ENCODE measurements at places on chromosomes 6 and 20. TPM values are rescaled to one million over a fixed set of nuclear protein-coding genes. Genes with fewer than 3 reads are reported as not detected.
A peak's percentile ranks its signal among the peaks of the same experiment; 100 is the strongest.

DNA sequence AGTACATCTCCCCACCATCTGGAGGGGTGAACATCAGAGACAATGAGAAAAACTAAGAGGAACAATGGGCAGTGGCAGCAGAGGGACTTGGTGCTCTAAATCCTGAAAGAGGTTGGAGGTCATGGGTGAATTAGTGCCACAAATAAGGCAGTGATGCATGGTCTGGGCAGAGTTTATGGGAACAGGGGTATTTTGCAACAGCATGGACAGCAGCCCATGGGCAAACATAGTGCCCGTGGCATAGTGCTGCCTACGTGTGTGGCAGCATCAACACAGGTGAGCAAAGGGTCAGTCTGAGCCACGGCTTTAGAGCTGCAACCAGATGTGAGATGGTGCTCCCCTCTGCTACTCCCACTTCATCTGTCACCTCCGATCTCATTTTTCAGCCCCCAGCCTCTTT lies 459.1 kb upstream of the CITED2 start:
- no peak for DNase-seq

DNA sequence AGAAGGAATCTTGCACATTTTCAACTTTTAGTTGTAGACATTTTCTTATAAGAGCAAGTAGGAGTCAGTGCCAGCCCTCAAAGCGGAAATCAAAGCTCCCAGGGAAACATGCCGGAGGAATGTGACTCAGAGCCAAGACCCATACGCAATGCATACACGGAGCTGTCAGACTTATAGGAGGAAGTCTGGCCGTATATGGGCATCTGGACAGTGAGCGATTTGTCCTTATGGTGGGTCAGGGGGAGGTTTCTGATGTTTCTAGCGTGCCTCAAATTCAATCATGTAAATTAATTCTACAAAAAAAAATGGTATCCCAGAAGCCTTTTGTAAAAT lies 3.6 kb upstream of the CCN2 start:
- DNase-seq, result peak; percentile 97

DNA sequence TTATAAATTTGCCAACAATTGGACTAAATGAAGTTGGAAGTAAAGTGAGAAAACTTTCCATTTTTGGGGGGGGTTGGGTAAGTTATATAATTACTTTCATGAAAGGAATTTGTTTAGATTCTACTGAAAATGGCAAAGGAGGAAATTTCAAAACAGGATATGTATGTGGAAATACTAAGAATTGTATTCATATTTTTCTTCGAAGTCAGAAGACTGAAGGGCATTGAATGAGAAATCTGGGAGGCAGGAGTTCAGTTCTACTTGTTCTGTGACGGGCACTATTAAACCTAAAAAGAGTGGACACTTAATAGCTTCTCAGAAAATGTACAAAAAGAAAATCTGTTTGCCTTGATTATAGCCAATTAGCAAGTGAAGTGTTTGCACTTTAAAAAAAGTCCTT lies 114.7 kb downstream of the PRIM2 start:
- peak; percentile 46 for DNase-seq

- peak; percentile 74 for DNase-seq
Observed at GRCh38 chr6:5081955-5082354, 3.2 kb upstream of the PPP1R3G start.

DNA sequence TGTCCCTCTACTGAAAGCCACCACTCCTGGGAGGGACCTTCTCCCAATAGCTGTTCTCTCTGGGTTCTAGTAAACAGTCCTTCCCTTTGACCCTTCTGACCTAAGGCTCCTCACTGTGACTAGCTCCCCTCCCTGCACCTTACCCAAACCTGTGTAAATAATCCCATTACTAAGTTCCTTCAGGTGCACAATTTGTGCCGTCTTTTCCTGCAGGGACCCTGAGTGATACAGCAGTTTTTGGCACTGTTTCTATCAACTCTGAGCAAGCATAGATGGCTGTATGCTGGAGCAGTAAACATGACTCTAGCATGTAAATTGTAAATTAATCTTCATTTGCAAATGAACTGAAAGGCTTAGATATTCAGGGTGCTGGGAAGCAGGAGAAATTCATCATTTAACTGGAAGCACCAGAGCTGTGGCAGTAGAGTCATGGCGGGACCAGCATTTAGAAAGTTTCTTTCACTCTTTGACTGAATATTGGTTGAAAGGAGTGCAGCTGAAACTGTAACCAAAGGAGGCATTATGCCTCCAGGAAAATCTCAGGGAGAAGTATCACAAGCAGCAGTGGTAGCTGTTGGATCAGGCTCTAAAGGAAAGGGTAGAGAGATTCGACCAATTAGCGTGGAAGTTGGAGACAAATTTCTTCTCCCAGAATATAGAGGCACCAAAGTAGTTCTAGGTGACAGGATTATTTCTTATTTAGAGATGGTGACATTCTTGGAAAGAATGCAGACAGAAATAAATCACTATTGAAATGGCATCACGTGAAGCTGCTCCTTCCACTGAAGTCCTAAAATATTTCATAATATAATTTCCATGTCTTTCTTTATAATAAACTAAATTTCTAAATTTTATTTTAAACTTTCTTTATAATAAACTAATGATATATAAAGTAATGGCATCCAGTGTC lies 117.8 kb downstream of the TCP11 start:
- DNase-seq, result no peak

GRCh38 chr6:107690643-107691061 lies 133.5 kb downstream of the SCML4 start:
- DNase-seq, result no peak

NT5E gene
- total RNA-seq, result 171 TPM

DNA sequence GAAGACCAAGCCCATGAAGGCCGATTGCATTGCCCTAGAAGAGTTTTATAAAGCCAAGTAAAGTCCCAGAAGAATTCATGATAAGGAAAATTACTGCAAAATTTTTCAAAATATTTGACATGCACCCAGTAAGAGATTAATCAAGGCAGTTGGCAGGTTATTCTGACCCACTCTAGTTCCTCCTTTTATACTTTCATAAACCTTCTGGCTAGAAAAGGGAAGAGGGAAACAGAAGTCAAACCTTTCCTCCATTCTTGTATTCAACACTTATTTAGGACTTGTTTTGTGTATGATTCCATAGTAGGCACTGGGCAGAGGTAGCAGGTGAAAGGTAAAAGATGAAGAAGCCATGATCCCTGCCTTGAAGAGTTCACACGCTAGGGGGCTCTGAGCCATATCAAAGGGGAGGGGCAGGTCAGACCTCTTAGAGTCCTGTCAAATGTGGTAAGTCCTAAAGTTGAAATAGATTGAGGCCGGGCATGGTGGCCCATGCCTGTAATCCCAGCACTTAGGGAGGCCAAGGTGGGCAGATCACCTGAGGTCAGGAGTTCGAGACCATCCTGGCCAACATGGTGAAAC lies 85.4 kb downstream of the NDUFAF5 start:
- DNase-seq, result no peak

DNA sequence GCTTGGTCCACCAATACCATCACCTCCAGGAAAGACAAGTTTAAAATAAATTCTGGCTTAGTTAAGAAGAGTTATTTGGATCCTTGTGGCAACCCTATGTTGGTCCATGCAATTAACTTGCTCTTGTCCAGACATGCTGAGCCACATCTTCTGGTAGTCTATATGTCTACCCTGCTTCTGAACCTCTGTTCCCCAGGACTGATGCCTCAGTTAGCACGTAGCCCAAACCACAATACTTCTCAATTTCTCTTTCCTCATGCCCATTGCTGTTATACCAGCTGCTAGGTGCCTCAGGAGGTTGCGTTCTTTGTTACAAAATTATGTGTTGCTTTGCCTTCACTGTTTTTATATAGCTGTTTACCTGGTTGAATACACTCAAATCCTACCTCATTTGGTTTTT lies 116.4 kb upstream of the KCNQ5 start:
- DNase-seq, result no peak

- DNase-seq, result no peak
Observed at GRCh38 chr6:63964366-63964765, 328.8 kb downstream of the PHF3 start.

Data from M059J (cell line).